ENCODE measurements at places on chromosomes 7 and 10.

GRCh38 chr7:91533996-91534395, 269.8 kb downstream of the FZD1 start:
- no peak for DNase-seq

DNA sequence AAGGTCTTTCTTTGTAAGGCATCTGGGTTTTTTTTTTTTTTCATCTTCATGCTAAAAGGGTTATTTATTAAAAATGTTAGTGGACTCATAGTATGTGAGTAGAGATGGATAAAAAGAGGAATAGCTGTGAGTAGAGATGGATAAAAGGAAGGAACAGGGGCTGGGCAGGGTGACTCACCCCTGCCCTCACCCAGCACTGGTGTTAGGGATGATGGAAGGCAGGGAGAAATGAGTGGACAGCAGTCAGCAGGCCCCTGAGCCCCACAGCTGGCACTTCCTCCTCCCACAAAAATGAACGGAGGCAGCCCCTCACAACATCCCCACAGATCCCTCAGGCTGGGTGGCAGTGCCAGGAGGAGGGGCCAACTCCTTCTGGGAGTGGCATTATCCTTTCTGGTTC, 39.3 kb downstream of the ANTXRL start:
- DNase-seq, result no peak

DNA sequence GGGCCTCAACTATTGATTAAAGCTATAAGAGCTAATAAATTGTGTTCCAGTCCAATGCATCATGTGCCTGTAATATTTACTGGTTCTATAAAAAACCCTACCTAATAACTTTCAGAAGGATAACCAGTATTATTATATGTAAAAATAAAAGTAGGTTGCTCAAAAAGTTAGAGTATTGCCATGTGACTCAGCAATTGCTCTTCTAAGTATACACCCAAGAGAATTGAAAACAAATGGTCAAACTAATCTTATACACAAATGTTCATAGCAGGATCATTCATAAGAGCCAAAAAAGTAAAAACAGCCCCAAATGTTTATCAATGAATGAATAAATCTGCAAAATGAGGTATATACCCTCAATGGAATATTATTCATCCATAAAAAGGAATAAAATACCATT, 89.5 kb upstream of the TES start:
- no peak for DNase-seq

GRCh38 chr7:140245611-140246105, 68.9 kb upstream of the KDM7A start:
- DNase-seq, result no peak

DNA sequence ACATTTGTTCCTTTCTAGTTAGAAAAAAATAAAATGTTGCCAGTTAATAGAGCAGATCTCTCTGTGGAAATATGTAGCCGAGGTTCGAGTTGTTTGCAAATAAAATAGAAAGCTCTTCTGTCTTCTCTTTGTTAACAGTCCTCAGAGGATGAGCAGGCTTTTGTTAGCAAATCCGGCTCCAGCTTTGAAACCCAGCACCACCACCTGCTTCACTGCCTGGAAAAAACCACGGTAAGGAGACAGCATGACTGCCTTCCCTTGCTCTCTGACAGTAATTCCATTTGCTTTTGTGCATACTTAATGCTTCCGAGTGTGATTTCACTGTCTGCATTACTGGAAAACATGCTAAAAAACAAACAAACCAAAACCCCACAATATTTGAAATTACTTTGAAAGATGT, 115.6 kb downstream of the TSPAN12 start:
- no peak for DNase-seq

GRCh38 chr10:119368991-119369869, 161.9 kb downstream of the GRK5 start:
- DNase-seq, result no peak

DNA sequence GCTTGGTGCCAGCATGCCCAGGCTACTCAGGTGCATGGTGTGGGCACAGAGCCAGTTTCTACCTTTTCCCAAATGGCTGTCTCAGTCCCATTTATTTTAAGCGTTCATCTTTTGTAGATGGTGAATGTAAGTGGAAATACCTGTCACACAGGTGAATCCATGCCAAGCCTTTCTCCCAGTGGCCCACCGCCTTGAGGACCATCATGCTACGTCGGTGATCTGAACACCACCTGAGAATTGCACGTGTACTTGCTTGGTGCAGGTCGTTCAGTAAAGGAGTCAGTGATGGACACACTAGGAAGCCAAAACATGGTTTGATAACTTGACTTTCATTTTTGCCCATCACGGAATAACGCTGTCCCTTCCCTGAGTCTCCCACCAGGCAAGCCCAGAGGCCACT, 666.7 kb upstream of the FOXK1 start:
- DNase-seq, result no peak

GRCh38 chr7:154777489-154777888, 225.4 kb downstream of the PAXIP1 start:
- DNase-seq, result no peak

DNA sequence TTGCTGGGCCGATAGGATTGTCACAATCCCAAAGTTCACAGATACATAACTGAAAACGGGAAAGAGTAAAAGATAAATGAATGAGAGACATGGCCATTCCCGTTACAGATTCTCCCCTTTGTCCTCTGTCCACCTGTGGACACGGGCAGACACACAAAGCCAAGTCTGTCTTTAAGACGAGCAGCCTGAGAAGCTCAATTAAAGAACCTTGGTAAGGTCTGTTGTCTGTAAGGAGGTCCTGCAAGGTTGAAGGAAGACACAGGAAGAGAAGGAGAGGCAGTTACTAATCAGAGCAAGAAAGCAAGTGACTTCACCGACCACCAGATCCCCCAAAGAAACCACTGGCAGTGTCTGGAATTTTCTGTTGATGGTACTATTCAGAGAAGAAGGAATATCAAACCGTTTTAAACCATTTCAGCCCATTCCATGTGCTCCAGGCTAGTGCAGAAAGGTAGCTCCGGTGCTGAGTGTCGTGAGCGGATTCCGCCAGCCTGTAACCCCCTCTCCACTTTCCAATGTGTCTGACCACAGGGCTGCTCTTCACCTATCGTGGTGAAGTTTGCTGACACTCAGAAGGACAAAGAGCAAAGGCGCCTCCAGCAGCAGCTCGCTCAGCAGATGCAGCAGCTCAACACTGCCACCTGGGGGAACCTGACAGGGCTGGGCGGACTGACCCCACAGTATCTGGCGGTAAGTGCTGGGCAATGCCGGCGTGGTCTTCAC, 252.6 kb downstream of the CELF2 start:
- DNase-seq, result peak; percentile 27

DNA sequence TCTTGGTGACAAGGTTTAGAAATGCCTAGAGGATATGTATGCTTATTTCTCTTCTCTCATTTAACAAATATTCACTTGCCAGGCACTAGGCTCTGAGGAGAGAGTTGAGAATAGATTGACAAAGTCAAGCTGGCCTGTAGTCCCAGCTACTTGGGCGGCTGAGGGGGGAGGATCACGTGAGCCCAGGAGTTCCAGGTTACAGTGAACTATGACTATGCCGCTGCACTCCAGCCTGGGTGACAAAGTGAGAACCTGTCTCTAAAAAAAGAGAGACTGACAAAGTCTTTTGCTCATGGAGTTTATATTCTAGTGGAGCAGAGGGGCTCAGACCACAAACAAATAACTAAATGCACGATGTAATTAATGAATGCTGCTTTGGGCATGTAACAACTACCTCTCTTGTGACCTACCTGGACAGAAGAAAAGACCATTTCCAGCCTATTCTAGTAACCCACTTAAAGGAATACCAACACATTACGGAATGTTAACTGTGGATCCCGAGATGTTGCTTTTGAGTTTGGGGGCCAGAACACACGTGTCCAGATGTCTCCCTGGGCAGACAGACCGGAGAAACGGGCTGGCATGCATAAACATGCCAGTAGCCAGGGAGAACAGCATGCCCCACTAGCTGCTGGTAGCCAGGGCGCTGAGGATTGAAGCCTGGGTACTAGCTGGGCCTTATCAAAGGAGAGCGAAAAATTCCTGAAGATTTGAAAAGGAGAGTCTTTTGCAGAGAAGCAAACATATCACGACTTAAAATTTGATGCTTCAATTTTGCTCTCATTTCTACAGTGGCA, 2.6 kb upstream of the BMPR1A start:
- no peak for DNase-seq

DNA sequence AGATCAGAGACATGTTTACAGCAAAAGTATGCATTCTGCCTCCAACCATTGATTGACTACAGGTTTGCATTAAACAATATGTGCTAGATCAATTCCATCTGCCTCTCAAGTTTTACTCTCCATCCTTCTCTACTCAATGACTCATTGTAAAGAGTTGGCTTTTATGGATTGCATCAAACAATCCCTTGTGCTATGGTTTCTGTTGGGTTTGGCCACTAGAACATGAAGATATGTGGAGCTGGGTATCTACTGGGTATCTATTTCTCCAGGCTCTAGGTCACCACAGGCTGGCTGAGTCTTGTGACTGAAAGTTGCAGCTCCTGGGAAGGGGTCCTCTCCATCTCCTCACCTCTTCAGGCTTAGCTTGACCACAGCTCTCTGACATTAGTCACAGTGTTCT, 204.7 kb downstream of the DGKI start:
- no peak for DNase-seq

DNA sequence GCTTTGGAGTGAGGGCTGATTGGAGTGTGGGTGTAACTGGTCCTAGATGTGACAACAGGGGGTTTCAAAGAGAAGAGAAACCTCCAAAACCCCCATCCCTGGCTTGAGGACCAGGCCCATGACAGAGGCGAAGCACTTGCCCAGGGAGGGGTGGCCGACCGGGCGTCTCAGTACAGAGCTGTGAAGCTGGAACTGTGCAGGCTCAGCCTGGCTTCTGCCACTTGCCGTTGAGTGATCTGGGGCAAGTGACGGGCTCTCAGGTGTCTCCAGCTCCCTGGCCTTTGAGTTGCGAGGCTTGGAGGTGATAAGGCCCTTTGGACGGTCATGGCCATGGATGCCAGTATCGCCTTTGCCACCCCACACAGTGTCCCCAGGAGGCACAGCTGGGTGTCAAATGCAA, 531.4 kb upstream of the FOXK1 start:
- no peak for DNase-seq

DNA sequence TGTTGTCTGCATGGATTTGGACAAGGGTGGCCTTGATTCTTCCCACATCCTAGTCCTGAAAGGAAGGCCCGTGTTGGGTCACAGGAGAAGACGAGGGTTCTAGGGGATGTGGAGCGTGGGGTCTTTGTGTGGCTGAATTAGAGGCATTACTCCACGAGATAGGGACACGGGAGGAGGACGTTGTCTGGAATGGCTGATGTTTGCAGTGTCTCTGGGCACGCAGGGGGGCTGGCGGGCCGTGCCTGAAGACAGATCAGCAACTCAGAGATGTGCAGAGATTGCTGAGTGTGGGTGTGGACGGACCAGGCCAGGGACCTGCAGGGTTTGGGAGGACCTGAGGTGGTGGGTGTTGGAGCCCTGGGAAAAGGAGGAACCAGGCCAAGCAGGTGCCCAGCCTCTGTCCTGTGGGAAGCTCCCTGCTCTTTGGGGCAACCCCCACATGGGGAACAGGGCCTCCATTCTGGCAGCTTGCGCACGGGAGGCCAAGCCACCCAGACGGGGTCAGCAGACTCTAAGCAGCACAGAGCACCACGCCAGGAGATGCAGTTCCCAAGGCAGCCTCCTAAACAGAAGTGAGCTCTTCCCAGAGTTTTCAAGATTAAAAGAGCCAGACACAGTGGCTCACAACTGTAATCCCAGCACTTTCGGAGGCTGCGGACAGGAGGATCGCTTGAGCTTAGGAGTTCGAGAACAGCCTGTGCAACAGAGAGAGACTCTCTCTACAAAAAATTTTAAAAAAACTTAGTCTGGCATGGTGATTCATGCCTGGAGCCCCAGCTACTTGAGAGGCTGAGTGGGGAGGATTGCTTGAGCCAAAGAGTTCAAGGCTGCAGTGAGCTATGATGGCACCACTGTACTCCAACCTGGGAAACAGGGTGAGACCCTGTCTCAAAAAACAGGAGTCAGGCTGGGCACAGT, 71.0 kb upstream of the GTF2I start:
- no peak for DNase-seq

GRCh38 chr7:159149488-159149887, 4.8 kb upstream of the VIPR2 start:
- DNase-seq, result no peak
